Stimulated activated naive CD4-positive, alpha-beta T cell treated with Interleukin-2 at 50 U/mL for 16 hours (primary cell): ENCODE measurements at places on chromosomes 2 and 18.
A peak's percentile ranks its signal among the peaks of the same experiment; 100 is the strongest.

DNA sequence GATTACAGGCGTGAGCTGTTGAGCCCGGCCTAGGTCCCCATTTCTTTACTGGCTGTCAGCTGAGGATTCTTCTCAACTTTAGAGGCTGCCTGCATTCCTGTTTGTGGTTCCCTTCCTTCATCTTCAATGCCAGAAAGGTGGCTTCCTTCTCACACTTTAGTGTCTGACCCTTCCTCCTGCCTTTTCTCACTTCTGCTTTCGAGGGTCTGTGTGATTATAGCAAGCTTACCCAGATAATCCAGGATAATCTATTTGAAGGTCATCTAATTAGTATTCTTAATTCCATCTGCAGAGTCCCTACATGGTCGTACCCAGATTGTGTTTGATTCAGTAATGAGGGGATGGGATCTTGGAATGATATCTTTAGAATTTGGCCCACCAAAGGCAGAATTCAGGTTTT is 157.4 kb downstream of the TANC1 start:
- DNase-seq = no peak

GRCh38 chr2:21543630-21544029 is 419.9 kb downstream of the TDRD15 start:
- DNase-seq = no peak

- DNase-seq = no peak
Observed at GRCh38 chr2:9280224-9280623, 73.6 kb downstream of the ASAP2 start.

DNA sequence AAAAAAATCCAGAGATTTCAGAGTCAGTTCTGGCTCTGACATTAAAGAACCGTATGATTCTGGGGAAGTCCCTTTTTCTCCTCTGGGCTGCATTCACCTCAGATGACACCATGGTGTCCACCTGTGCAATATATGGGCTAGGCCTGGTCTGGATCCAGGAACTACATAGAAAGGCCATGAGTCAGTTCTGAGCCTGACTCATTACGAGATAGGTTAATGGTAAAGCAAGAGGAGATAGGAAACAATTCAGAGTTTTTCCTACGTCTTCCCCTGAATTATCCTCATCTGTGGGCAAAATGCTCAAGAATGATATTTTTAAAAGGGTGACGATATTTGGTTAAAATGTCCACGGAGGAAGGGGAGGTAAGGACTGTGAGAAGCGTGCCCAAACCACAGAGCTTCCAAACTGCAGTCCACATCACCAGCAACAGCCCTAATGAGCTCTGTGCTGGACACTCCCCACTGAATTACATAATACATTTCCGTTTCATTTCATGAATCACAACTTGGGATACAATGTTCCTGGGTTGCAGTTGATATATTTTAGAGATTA is 180.1 kb upstream of the OSR1 start:
- DNase-seq = no peak

- DNase-seq = no peak
Observed at GRCh38 chr2:134120406-134120732, 133.5 kb upstream of the MGAT5 start.

GRCh38 chr2:173880561-173880960 is 84.6 kb downstream of the SP3 start:
- DNase-seq = no peak

- DNase-seq = no peak
Observed at GRCh38 chr18:388200-388599, 112.3 kb downstream of the COLEC12 start.

DNA sequence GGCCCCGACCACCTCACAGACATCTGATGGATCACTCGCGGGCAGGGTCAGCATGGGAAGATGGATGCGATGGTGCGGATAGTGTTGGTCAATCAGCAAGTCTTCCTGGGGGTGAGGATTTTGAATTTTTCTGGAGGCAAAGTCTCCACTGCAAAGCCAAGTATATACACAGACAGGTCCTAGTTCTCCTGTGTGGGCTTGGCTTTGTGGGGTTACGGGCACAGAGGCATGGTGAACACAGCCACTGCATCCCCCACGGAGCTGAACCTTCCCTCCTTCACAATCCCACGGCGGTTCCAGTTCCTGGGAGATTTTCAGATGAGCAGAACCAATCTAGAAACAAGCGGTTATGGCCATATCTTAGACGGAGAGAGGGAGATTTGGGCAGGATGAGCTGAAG is 35.8 kb downstream of the CNGA3 start:
- DNase-seq = no peak

DNA sequence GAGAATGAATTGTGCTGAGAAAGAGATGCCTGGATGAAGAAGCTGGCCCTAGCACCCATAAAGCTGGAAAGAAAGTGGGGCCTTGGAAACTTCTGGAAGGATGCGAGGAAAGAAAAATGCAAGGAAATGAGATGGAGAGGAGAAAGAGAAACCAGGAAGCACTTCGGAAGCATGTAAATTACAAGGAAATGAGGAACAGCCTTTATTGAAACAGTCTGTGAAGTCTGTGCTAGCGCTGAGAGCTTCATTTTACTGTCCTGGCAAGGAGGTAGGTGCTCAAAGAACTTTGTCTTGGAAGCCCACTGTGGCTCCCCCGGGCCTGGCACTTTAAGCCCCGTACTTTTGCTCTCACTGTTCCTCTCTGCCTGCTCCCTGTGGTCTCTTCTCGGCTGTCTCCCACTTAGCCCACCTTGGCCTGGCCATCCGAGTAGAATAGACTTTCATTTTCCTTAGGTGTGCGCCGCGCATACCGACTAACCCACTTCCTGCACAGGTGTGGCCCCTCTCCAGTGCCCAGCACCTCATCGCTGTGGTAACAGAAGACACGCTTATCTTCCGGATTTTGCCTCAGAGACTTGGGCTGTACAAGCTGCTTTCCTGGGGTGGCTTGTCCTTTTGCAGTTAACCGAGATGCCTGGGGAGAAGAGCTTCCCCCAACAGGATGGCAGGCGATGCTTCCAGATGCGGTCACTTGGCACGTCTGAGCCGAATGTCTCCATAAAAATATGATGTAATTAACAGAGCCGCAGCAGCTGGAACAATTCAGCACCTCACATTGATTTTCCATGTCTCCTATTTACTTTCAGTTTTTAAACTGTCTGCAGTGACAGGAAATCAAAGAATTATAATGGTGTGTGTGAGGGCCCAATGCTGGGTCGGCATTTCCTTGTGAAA is 199.6 kb downstream of the HRH4 start:
- peak; percentile 5 for DNase-seq

GRCh38 chr2:221467610-221468009 is 104.5 kb downstream of the EPHA4 start:
- no peak for DNase-seq

DNA sequence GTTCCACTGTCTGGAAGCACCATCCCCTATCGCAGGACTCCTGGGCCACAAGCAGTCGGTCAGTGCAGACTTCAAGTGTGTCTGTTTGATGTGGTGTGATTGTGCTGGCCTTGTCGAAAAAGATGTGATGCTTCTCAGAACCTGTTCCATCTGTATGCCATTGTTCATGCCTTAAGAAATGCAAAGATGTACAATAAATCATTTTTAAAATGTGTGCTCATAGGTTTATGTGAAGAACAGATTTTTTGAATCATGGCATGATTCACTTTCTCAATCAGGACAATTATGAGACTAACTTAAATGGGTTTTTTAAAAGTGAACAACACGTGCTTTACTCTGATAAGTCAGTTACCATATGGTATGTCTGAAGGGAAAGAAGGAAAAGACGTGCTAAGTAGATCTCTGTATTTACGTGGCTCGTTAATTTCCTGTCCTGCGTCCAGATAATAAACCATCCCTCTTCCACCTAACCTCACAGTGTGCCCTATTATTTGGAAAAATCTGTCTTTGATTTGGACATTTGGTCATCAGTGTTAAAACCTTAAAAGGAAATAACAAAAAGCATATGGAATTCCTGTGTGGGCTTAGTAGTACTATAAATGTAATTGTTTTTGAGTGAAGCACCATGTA is 54.9 kb downstream of the PRKRA start:
- no peak for DNase-seq

DNA sequence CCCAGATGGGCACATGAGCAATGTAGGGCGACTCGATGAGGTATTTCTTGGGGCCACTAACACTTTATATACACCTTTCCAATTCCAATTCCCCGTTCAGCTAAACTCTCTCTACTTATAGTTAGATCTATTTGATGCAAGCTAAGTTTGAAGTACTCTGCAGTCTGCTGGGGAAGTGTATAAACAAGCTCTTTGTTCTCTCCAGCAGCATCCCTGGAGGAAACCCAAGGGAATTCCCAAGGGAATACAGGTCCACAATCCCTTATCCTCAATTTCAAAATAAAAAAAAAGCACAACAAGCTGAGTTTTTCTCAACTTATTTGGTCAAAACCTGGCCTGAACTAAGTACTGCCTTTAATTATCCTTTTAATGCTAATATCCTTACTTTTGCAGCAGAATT is 433.3 kb downstream of the NBAS start:
- no peak for DNase-seq

DNA sequence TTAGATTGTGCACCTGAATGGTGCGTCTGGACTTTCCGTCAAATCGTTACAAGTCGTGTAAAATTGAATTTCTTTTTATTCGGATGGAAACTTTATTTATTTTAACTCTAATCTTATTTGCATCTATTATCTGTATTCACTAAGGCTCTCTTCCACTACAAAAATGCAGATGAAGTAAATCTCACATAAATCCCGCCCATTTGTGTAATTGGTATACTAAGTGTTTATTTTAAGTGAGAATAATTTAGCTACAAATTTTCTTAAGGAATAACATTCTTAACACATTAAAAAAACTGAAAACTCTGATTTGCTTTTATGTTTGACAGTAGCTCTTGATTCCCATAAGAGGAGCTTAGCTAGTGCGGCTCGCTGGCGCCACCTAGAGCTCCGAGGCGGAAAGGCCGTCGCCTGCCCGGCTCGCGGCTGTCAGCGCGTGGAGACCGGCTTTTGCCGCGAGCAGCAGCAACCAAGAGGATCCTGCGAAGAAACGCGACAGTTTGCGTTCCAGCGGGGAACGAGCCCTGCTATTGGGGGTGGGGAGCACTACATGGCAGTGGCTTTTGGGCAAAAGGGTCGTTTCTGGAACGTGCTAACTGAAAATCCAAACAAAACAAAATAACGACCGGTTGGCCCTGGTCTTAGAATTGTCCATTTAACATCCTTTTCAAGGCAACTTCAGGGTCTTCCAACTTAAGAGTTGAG is 6.7 kb downstream of the SP9 start:
- peak; percentile 78 for DNase-seq

- no peak for DNase-seq
Observed at GRCh38 chr2:46747297-46747818, 168.2 kb downstream of the MCFD2 start.

DNA sequence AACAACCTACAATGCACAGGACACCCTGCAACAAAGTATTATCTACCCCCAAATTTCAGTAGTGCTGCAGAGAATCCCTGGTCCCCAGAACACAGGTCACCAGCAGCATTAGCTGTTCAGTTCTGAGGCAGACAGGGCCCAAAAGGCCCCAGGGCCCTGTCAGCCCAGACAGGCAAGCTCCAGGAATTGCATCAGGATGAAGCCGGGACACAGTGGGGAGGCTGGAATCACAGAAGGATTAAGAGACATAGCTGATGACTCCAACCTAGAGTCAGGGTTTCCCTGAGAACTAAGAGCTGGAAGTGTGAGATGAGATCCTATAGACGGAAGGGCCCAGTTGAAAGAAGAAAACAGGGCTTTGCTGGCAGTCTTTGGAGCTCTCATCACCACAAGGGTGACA is 148.1 kb downstream of the GALNT14 start:
- no peak for DNase-seq

DNA sequence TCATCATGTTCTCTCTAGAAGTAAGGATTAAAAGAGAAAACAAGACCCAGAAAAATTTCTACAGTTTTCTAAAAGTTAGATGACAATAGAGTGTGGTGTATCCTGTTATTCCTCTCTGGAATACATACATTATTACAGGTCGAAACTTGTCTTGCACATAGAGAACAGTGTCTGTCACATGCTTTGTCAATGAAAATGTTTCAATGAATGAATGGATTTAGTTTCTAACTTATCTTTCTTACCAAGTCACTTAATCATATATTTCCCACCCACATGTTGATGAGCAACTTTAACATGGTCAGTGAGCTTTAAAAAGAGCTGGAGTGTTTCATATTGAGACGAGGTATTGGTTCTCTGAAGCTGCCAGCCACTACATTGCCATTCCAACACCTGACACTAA is 4.3 kb downstream of the DSG4 start:
- no peak for DNase-seq

GRCh38 chr18:7764405-7764804 is 197.3 kb downstream of the PTPRM start:
- no peak for DNase-seq

DNA sequence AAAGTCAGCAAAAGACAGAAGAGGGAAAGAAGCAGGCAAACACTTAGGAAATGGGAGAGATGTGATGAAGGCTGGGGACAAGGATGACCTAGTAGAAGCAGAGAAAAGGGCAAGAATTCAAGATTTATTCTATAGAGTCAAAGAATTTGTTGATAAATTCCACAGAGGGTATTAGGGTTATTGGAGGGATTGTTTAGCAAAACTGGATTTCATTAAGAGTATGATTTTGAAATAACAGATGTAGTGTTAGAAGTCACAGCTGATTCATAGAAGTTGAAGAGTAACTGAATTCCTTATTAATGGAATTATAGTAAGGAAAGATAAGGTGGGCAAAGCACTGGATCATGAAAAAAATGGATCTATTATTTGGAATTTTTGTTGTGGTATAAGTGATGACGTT is 48.6 kb downstream of the CEP192 start:
- no peak for DNase-seq

DNA sequence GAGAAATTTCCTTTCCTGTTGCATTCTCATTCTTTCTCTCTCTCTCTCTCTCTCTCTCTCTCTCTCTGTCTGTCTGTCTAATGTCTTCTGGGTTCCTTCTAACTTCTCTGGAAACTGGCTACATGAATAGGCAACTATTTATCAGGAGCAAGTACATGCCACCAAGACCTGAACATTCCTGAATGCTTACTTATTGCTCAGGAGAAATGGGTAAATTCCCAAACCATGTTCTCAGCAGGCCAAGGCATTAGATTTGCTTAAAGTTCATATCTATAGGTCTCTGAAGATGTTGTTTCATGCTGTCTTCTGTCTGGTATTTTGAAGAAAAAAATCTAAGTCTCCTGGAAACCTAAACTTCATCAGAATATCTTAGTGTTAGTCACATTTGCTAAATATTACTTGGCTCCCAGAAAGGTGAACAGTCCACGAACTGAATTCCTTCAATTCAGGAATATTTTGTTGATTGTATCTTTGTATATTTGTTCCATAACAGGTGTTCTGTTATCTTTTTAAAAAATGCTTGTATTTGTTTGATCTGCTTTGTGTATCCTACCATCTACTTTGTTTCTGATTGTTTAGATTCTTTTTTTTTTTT is 77.2 kb upstream of the FIGN start:
- no peak for DNase-seq
